ENCODE measurements at places on chromosomes 1 and 21. TPM values are rescaled to one million over a fixed set of nuclear protein-coding genes. Genes with fewer than 3 reads are reported as not detected.

Gene VCAM1
- not detected for total RNA-seq

Gene JUN
- 19.0 TPM for total RNA-seq

Gene MYCL
- 1.6 TPM for total RNA-seq

Gene SH2D5
- total RNA-seq: 10.3 TPM

Gene SH3BGR
- 0.26 TPM for total RNA-seq

All from A549 treated with dexamethasone at 1 μM for 4 hours (cell line).